RPMI8226 (cell line): ENCODE measurements at places on chromosomes 1 and 21.

- DNase-seq: no peak
Observed at GRCh38 chr1:51858892-51859291, 19.6 kb downstream of the NRDC start.

DNA sequence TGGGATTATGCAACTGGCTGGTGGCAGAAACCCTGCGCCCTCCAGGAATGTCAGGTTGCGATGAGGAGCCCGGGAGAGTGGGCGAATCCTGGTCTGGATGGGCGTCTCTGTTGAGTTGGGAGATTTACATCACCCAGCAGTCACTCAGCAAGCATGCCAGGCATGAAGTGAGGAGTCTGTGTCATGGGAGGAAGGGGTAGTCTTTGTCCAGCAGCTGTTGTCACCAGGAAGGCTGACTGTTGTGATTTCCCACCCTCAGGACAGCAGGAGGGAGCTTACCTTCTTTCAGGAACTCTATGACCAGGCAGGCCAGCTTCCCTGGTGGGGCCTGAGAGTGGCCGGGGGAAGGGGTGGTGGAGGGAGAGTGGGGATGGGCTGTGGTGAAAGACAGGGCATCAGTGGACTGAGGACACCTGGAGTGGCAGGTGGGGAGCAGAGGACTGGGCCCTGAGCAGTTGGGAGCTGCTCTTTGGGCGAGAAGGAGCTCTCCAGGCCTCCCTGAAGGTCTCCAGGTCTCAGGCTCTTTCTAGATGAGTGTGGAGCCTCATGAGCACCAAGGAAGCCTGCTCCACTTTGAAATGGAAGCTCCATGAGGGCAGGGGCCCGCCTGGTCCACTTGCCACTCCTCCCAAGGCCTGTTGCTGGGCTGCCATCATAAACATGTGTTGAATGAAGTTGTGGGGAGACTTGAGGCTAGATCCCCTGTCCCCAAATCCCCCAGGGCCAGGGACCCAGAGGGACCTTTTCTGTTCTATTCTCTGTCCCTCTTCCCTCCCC lies 21.3 kb upstream of the PKP1 start:
- DNase-seq: no peak

- DNase-seq: no peak
Observed at GRCh38 chr1:45141247-45142003, 65.0 kb downstream of the ZSWIM5 start.

GRCh38 chr1:222058249-222058648 lies 316.4 kb upstream of the DUSP10 start:
- DNase-seq: no peak

DNA sequence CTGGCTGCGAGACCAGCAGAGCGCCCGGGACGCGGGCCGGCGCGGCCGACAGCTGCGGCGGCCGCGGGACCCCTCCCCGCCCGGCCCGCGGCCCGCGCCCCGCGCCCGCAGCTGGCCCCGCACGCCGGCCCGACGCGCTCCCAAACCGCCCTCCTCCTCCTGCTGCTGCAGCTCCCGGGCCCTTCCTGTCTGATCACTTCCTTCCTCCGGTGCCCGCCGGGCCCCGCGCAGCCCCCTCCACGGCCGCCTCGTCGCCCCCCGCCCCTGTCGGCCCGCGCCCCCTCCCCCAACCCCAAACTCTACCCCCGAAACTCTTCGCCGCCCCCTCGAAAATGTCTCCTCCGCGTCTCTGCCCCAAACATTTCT lies 594 bp downstream of the LUZP1 start:
- peak; percentile 50 for DNase-seq

- DNase-seq: no peak
Observed at GRCh38 chr1:41235893-41236292, 6.2 kb downstream of the SCMH1 start.

- no peak for DNase-seq
Observed at GRCh38 chr1:6731905-6732304, 30.3 kb upstream of the DNAJC11 start.
